K562 (cell line): ENCODE measurements at places on chromosomes 6 and 20. TPM values are rescaled to one million over a fixed set of nuclear protein-coding genes. Genes with fewer than 3 reads are reported as not detected.

The CST5 gene
- not detected in 2 replicates for total RNA-seq

The SLC44A4 gene
- 13.6 and 18.6 TPM in 2 replicates for total RNA-seq

- peaks cover 99% of the 10 kb centered on the region for H3K36me3 ChIP-seq
- H3K27ac ChIP-seq, result peak overlapping the region; percentile 40; the same call in 2 of the 3 replicates
- no peak overlapping the region for H3K4me3 ChIP-seq
- DNase-seq, result no peak
These were observed 20.9 kb downstream of the DEK start for GRCh38 chr6:18243302-18243893.

DNA sequence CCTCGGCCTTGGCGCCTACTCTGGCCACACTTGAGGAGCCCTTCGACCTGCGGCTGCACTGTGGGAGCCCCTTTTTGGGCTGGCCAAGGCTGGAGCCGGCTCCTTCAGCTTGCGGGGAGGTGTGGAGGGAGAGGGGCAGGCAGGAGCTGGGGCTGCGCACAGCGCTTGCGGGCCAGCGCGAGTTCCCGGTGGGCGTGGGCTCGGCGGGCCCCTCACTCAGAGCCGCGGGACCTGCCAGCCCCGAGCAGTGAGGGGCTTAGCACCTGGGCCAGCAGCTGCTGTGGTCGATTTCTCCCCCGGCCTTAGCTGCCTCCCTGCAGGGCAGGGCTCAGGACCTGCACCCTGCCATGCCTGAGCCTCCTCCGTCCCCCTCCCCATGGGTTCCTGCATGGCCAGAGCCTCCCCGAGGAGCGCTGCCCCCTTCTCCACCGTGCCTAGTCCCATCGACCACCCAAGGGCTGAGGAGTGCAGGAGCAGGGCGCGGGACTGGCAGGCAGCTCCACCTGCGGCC, 136.8 kb downstream of the EPHA7 start:
- no peaks in the 10 kb centered on the region for H3K27me3 ChIP-seq
- DNase-seq, result no peak
- no peak overlapping the region for H3K27ac ChIP-seq
- no peaks in the 10 kb centered on the region for H3K36me3 ChIP-seq
- no peaks in the 10 kb centered on the region for H3K4me1 ChIP-seq

The OPN5 gene
- not detected in 2 replicates for total RNA-seq

- no peak overlapping the region for H3K27ac ChIP-seq
- peaks cover 4% of the 10 kb centered on the region; the same call in 1 of the 2 replicates for H3K4me1 ChIP-seq
- no peak for DNase-seq
- H3K27me3 ChIP-seq, result peaks cover 55% of the 10 kb centered on the region
- H3K4me3 ChIP-seq, result no peak overlapping the region
These were observed 5.7 kb downstream of the THBS2 start for GRCh38 chr6:169247991-169248390.

The CFB gene
- 0.91 and 1.1 TPM in 2 replicates for total RNA-seq

The RIOK1 gene
- 48.6 TPM in 2 replicates for total RNA-seq

- H3K36me3 ChIP-seq, result no peaks in the 10 kb centered on the region
- DNase-seq, result no peak
- peaks cover 27% of the 10 kb centered on the region for H3K27me3 ChIP-seq
- H3K4me3 ChIP-seq, result no peak overlapping the region
These were observed 54.0 kb downstream of the NPEPL1 start for GRCh38 chr20:58746620-58747019.

DNA sequence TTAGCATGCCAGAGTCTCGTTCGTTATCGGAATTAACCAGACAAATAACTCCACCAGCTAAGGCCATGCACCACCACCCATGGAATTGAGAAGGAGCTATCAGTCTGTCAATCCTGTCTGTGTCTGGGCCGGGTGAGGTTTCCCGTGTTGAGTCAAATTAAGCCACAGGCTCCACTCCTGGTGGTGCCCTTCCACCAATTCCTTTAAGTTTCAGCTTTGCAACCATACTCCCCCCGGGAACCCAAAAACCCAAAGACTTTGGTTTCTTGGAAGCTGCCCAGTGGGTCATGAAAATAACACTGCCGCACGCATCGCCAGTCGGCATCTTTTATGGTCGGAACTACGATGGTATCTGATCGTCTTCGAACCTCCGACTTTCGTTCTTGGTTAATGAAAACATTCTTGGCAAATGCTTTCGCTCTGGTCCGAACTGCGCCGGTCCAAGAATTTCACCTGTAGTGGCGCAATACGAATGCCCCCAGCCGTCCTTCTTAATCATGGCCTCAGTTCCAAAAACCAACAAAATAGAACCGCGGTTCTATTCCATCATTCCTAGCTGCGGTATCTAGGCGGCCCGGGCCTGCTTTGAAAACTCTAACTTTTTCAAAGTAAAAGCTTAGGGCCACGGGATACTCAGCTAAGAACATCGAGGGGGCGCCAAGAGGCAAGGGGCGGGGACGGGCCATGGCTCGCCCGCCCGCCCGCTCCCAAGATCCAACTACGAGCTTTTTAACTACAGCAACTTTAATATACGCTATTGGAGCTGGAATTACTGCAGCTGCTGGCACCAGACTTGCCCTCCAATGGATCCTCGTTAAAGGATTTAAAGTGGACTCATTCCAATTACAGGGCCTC, 1958.5 kb upstream of the DEFB115 start:
- H3K4me3 ChIP-seq, result no peak overlapping the region
- H3K36me3 ChIP-seq, result no peaks in the 10 kb centered on the region
- no peak overlapping the region for H3K27ac ChIP-seq
- H3K4me1 ChIP-seq, result no peaks in the 10 kb centered on the region; the same call in 1 of the 2 replicates
- no peak for DNase-seq

- peaks cover 31% of the 10 kb centered on the region for H3K36me3 ChIP-seq
- H3K27me3 ChIP-seq, result no peaks in the 10 kb centered on the region
- H3K4me1 ChIP-seq, result peaks cover 49% of the 10 kb centered on the region
These were observed 6.0 kb upstream of the ZBTB22 start for GRCh38 chr6:33323623-33323948.

- H3K27me3 ChIP-seq, result peaks cover 44% of the 10 kb centered on the region
- DNase-seq, result no peak
- no peak overlapping the region for H3K4me3 ChIP-seq
- no peaks in the 10 kb centered on the region for H3K4me1 ChIP-seq
- H3K27ac ChIP-seq, result no peak overlapping the region
These were observed 43.1 kb upstream of the FOXP4 start for GRCh38 chr6:41502917-41503671.

DNA sequence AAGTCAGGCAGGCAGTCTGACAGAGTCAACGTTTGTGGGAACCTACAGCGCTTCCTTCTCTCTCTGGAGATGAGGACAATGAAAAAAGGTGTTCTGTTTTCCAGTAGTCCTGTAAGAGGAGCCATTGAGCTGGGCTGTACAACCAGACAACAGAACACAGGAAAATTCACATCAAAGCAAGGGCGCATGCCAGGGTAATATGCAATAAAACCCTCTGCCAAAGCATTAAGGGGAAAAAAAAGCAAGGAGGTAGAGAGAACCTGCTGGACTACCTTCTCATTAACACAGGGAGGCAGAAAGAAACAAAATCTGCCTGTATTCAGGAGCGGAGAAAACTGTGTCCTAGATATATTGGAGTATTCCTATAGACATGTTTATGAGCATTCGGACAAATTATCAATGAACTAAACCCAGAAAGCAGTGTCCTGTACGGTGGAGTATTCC, 1.3 kb downstream of the RNF24 start:
- peak overlapping the region; percentile 95 for H3K4me3 ChIP-seq
- peaks cover 19% of the 10 kb centered on the region for H3K36me3 ChIP-seq
- H3K27ac ChIP-seq, result peak overlapping the region; percentile 78

GRCh38 chr20:23094927-23095326, 8.8 kb upstream of the CD93 start:
- H3K27me3 ChIP-seq, result no peaks in the 10 kb centered on the region
- H3K4me1 ChIP-seq, result peaks cover 17% of the 10 kb centered on the region
- H3K4me3 ChIP-seq, result no peak overlapping the region

- no peaks in the 10 kb centered on the region for H3K36me3 ChIP-seq
- H3K27ac ChIP-seq, result no peak overlapping the region
- H3K27me3 ChIP-seq, result no peaks in the 10 kb centered on the region
- no peak overlapping the region for H3K4me3 ChIP-seq
These were observed 26.8 kb downstream of the PTCHD4 start for GRCh38 chr6:48084201-48084600.

The SAMD5 gene
- total RNA-seq, result 0.55 and 0.58 TPM in 2 replicates

The SCGN gene
- total RNA-seq, result not detected in 2 replicates

DNA sequence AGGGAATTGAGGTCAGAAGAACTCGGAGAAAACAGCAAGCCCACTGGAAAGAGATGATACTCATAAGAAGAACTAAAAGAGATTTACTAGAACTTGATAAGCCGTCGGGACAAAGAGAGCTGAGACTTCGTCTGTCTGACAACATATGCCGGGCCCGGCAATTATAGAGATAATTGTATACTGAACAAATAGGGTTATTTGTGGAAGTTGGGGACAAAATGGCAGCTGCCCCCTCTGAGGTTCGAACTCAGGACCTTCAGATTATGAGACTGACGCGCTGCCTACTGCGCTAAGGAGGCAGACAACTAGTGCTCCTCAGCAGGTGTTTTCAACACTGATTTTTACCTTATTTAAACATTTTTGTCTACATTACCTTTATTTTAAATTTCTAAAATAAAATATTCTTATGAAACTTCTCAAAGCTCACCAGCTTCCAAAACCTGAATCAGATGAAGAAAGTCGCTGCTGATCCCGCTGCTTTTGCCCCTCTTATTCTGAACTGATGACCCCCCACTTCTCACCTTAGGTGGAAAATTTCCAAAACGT, 29.3 kb upstream of the TRIM27 start:
- peaks cover 33% of the 10 kb centered on the region for H3K4me1 ChIP-seq
- peak overlapping the region; percentile 43 for H3K4me3 ChIP-seq
- no peaks in the 10 kb centered on the region for H3K36me3 ChIP-seq
- peak overlapping the region; percentile 76 for H3K27ac ChIP-seq
- H3K27me3 ChIP-seq, result no peaks in the 10 kb centered on the region

DNA sequence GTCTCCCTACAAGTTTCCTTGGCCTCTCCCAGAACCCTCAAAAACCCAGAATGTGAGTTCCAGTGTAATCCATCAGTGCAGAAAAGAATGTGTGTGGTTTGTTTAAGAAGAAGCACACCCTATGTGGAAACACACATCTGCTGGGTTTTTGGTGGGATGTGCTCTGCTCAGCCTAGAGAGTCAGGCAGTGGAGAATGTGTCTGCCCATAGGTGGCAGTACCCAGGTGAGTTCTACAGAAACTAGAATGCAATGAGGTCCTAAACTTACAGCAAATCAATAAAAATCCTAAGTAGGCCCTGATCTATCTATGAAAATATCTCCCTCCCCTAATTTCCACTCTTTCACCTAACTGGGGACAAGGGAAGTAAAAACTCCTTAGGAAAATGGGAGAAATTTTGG, 437.3 kb downstream of the DHX35 start:
- H3K27ac ChIP-seq, result no peak overlapping the region
- no peaks in the 10 kb centered on the region for H3K36me3 ChIP-seq
- no peak for DNase-seq
- H3K27me3 ChIP-seq, result no peaks in the 10 kb centered on the region
- no peak overlapping the region for H3K4me3 ChIP-seq

DNA sequence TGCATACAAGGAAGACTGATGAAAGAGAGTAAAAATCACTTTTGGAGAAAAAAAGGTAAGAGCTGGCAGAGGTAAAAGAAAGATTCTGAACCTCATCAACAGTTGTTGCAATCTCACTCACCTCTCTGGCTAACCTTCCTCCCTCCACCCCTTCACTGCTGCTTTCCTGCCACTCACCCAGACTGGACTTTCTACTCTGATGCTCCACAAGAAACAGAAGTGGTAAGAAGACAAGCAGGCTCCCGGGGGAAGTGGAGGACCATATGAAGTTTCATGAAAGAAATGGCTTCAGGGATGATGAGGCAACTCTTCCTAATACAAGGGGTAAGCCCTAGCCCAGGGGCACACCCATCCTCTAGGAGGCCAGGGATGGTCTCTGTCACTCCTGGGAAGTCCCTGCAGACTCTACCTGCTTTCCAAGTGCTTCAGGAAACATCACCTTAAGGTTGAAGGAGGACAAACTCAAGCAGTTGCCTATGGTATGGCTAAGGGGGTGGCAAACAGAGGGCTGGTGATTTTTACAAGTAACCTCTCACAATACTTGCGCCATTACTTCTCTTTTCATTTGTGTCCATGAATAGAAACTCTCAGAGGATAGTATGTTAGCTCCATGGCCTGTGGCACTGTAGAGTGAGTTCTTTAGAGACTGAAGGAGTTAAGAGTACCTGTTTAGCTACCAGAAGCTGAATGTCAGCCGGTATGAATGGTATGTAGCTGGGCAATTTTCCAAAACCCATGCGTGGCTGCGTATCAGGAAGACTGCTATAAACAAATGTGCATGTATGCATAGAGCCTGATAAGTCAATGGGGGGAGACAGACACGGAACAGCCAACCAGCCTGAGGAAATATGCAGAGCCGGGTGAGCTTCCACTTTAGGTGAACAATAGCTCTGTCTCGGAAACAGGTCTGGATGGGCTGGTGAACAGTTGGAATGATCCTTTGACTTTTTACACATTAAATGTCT, 112.0 kb downstream of the BACH2 start:
- H3K4me3 ChIP-seq, result no peak overlapping the region
- no peak overlapping the region for H3K27ac ChIP-seq
- H3K36me3 ChIP-seq, result no peaks in the 10 kb centered on the region
- no peaks in the 10 kb centered on the region for H3K27me3 ChIP-seq
- peaks cover 33% of the 10 kb centered on the region; the same call in 2 of the 3 replicates for H3K4me1 ChIP-seq
- DNase-seq, result peak; percentile 79

DNA sequence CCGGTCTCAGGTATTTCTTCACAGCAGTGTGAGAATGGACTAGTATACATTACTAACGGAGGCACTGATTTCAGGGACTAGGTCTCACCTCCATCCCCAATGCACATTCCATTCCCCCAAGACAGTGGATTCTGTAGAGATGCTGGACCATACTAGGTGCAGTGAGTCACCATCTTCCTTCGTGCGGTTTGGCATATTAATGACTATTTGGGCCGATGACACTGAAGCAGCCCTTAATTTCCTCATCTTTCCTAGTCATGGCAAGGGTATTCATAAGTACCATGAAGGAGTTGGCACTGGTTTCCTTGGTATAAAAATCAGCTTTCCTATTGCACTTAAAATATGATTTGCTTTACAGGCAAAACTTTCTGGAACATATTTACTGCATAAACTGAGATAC, 121.4 kb upstream of the TRAF3IP2 start:
- no peaks in the 10 kb centered on the region for H3K36me3 ChIP-seq
- H3K4me1 ChIP-seq, result no peaks in the 10 kb centered on the region
- DNase-seq, result no peak

The WFDC12 gene
- not detected in 2 replicates for total RNA-seq
